ENCODE measurements at places on chromosomes 16 and 17.

DNA sequence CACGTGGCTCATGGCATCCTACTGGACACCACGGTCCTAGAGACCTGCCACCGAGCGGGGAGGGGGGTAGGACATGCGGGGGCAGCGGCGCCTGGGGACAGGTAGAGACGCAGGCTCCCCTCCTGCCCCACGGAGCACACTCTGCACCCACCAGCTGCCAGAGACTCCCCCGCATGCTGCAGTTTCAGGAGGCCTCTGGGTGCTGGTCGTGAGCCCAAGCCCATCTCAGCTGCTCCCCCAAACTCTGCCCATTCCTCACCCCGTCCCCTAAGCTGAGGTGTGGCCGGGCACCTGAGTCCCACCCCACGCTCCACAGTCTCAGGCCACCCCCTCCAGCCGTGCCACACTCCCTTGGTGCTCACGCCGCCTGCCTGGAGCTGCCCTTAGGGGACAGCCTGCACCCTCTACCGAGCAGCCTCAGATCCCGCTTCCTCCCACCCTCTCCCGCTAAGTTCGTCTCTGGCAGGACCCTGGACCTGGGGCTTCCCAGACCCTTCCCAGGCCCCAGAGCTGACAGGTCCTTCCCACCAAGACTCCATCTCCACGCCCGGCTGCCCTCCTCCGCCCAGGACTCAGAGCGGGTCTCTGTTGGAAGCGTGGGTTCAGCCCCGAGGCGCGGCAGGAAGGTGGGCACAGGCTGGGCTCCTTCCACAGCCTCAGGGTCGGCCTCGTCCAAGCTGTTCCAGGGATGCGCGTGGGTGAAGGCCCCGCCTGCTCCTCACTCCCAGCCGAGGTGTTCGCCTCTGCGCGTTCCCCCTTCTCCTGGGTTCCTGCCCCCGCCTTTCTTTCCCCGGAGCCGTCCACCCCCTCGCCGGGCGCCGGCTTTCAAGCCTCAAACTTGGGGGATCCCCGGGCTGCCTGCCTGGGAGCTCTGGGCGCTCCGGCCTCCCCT lies 1.3 kb downstream of the RAB40B start:
- DNase-seq: no peak

GRCh38 chr17:20035501-20035900 lies 26.3 kb downstream of the SPECC1 start:
- no peak for DNase-seq

DNA sequence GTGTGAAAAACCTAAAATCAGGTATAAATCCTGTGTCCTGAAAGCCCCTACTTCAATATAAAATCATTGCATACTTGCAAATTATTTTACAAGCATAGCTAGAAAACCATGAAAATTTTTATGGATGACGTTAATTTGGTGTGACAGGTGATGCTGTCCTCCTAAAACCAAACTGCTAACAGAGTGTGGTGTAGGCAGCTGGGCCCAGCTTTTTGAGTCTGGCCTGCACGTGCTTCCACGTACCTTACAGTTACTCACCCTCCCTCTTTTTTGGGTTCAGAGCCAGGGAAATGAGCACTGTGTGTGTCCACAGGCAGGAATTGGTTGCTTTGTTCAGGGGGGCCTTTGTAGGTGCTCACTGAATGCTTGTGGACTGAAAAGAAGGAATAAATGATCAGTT lies 36.4 kb downstream of the CLEC16A start:
- DNase-seq: no peak

DNA sequence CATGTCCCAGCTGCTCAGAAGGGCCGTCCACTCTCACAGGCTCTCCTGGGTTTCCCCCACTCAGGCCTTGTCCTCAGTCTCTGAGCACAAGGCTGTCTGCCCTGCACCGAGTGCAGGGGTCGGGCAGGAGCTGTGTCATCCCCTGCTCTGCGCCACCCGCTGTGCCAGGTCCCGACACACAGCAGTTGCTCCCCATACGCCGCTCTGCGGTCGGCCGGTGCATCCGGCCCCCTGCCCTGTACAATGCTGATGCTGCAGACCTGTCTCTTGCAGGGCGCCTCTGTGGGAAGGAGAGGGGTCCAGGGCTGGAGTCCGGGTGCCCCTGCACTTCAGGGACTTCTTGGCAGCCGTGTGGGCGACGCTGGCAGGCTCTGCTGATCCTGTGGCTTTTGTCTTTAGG lies 6.1 kb downstream of the TSC2 start:
- no peak for DNase-seq

DNA sequence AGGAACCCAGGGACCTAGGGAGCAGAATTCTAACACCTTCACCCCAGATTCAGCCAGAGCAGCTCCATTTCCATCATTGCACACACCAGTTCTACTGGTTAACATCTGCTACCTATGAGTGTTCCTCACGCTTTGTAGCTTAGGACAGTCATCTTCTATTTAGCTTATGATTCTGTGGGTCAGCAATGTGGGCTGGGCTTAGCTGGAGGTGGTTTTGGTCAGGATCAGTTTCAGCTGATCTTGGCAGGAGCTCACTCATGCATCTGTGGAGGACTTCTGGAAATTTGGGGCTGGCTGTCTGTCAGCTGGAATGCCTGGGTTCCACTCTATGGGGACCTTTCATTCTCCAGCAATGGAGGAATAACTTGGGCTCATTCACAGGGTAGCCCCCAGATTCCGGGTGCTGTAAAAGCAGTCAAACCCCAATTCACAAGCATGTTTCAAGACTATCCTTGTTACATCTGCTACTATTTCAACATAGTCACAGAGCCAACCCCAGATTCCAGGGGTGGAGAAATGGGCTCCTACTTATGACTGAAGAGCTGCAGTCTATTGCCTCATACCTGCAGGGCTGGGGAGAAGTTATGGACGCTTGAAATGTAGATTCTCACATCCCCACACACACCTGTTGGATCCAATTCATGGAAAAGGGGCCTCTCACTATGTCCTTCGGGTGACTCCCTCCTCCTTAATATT lies 3.4 kb upstream of the HP start:
- DNase-seq: no peak

DNA sequence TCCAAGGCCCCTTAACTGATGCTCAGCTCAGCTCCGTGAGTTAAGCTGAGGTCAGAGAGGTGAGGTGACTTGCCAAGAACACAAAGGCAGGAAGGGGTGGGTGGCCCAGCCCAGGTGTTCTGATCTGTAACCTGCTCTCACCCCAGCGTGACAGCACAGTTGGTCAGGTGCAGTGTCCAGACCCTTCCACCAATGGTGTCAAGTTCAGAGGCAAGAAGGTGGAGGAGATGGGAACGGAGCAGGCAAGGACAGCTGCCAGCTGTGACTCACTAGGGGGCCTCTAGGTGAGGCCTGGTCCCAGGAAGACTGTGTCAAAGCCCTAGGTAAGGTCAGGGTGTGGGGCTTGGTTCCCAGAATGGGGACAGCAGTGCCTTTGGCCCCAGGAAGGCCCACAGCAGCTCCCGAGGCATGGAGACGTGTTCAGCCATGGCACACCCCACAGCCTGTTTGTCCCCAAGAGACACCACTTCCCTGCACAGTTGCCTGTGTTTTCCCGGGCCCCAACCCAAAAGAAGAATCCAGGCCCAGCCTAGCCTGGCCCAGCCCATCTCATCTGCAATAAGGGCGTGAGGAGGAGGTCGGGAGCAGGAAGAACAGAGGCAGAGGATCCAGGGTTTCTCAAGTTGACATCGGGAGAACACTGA lies 7.2 kb downstream of the WFIKKN2 start:
- no peak for DNase-seq

DNA sequence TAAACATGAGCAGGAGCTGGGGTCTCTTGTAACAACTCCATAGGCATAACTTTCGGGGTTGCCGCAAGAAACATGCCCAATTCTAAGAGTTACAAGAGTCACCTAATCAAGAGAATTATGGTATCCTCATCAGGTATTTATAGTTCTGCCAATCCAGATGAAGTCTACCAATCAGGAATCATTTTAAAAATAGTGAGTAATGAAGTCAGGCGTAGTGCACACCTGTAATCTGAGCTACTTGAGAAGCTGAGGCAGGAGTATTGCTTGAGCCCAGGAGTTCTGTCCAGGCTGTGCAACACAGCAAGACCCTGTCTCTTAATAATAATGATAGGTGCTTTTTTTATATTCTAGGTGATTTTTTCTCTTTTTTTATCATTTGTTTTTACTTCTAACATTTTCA lies 128.5 kb upstream of the RBL2 start:
- DNase-seq: no peak

DNA sequence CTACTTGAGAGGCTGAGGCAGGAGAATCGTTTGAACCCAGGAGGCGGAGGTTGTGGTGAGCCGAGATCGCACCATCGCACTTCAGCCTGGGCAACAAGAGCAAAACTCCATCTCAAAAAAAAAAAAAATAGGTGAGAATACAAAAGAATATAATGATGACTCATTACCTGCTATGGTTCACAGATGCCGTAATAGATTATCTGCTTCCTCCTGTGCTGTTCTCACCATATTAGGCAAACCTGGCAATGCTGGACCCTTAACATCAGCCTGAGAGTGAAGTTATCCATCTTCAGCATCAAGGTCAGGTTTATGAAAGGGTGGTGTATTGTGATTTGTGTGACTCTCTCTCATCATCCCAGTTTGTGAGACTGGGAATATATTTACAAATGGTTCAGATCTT lies 271.3 kb upstream of the CPHXL start:
- DNase-seq: no peak

DNA sequence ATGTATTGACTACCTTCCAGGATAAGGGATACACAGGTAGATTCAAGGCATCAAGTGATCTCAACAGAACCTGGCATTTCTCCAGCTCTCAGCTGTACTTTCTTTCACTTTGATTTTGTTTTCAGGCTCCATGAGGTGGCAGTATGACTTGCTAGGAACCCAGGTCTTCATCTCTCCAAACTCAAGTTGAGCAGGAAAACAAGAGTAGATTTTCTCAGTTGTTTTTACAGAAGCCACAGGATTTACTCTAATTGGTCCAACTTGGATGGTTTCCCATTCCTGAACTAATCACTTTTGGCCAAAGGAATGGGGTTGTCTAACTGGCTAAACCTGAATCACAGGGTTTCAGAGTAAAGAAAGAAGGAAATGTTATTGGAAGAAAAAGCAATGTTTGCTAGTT lies 146.6 kb downstream of the TRIM37 start:
- no peak for DNase-seq

DNA sequence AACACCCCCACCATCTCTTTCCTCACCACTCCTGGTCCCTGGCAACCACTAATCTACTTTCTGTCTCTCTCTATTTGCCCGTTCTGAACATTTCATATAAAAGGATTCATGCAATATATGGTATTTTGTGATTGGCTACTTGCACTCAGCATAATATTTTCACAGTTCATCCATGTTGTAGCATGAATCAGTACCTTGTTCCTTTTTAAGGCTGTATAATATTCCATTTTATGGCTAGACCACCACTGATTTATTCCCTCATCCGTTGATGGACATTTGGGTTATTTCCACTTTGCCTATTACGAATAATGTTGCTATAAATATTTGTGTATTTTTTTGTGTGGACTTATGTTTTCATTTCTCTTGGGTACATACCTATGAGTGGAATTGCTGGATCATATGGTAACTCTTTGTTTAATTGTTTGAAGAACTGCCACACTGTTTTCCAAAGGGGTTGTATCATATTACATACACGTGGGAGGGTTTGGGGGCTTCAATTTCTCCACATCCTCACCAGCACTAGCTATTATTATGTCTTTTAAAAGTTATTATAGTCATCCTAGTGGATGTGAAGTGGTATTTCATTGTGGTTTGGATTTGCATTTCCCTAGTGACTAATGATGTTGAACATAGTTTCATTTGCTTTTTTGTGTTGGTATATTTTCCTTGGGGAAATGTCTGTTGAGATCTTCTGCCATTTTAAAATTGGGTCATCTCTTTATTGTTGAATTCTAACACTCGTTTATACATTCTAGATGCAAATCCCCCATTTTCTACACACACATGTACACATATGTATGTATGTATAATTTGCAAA lies 26.3 kb downstream of the SEC14L5 start:
- no peak for DNase-seq

GRCh38 chr17:31390748-31391495 lies 553 bp upstream of the RAB11FIP4 start:
- DNase-seq: no peak

DNA sequence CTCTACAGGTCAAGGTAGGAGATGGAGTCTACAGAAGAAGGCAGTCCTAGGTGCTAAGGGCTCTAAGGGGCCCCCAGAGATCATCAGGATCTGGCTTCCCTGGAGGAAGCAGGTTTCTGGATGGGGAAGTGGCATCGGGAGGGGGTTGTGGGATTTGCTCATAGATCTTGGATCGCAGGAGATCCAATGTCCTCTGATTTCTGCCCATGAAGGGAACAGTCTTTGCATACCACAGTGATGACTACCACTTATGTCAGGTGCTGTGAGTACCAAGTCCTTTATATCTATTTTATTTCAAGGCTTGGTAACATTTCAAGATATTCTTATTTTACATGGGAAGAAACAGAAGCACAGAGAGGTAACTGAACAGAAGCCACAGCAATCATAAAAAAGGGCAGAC lies 164.0 kb downstream of the RGS9 start:
- no peak for DNase-seq

DNA sequence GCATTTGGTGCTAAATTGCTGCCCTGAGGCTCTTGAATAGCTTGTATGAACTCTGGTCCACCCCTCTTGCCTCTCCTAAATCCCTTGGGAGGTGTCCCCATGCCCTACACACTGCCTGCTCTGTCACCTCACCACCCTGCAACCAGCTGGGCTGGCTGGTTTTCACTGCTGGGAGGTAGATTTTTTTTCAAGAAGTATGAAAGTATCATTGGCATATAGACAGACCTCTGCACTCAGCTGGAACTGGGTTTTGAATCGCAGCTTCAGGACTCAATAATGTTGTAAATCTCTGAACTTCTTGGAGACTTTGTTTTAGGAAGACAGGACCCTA lies 184.9 kb downstream of the MSI2 start:
- DNase-seq: no peak

- no peak for DNase-seq
These were observed 280.0 kb downstream of the SHISA9 start for GRCh38 chr16:13181432-13181831.

DNA sequence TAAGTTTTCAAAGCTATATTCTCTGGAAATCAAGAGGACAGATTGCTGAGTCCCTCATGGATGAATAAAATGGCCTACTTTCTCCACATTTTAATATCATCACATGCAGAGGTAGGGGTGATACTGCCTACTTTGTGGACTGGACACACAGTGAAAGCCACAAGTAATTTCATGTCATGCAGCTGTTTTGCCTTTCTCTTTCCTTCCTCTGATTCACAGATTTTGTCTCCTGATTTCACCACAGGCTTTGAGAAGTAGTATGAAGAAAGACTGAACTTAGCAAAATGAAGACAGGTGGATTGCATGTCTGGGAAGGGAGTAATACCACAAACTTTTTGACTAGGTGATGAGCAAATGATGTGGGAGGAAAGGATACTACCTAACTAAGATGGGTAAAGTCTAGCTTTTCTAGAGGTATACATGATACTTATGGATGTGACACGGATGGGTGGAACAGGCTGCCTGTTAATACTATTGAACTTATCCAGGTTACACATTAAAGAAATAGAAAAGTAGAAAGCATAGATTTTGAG lies 478.4 kb upstream of the GOT2 start:
- DNase-seq: no peak
